CD8-positive, alpha-beta memory T cell (primary cell): ENCODE measurements at places on chromosomes 13 and 19.

GRCh38 chr19:38542040-38542439, 75.7 kb downstream of the MAP4K1 start:
- no peak for DNase-seq

GRCh38 chr13:44573790-44574465, 2.2 kb downstream of the TSC22D1 start:
- no peak for DNase-seq

DNA sequence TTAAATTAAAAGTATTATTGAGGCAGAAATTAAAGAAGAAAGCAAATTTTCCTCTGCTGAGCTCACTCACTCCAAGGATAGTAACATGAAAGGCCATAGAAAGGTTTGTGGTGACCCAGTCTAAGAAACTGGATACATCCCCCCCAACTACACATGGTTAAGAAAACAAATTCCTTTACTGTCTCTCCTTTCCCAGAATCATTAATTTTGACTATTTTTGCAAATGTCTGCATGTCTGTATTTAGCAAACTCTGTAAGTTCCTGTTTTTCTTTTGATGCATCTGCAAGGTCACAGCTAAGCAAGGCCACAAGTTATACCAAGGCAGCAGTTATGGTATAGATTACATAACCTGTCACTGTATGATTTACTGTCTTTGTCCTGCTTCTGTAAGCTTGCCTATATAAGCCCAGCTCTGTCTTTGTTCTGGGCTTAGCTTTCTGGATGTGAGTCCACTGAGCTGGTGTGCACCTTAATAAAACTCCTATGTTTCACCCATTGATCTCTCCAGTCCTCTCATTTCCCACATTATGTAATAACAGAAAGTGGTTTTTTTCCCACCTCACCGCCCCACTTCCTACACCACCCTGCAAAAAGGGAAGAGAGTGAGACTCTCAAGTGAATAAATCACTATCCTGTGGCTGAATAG, 8.5 kb upstream of the ZNF83 start:
- DNase-seq, result no peak

- DNase-seq, result no peak
Observed at GRCh38 chr19:55549500-55550320, 4.4 kb upstream of the SBK3 start.

DNA sequence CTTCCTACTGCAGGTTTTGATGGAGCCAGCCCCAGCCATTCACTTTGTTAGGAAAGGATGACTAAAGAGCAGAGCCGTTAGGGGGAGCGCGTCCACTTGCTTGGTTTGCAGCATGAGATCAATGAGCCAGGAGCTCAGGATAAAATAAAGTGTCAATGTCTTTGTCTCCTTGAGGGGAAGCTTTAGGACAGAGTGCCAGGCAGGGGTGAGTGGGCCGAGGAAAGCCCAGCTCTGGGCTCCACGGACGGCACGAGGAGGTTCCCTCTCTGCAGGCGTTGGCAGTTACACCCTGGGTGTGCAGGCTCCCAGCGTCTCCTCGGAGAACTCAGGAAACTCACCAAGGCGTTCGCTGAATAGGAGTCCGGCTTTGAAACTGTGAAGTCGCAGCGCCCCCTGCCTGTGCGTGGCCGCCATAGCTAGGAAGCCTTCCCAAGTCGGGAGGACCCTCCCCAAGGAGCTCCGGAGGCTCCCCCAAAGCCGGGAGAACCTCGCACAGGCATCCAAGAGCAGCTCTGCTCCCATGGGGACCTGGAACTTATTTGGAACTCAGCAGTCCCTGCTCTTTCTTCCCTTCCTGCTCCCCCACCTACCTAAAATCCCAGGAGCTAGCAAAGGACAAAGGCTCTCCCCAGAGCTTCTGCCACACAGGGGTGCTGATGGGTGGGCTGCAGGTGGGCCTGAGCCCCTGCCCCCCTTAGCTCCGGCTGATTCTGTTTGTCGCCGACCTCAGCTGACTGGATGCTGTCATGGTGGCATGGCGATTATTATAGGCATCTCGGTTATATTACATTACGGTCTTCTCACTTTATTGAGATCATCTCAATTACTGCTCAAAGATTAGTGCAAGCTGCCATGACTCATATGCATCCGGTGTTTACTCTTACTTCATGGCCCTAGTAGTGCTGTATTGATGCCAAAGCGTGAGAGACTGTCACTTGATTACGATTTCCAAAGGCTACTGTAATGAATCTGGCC, 34.4 kb downstream of the GSX1 start:
- DNase-seq, result peak; percentile 70

DNA sequence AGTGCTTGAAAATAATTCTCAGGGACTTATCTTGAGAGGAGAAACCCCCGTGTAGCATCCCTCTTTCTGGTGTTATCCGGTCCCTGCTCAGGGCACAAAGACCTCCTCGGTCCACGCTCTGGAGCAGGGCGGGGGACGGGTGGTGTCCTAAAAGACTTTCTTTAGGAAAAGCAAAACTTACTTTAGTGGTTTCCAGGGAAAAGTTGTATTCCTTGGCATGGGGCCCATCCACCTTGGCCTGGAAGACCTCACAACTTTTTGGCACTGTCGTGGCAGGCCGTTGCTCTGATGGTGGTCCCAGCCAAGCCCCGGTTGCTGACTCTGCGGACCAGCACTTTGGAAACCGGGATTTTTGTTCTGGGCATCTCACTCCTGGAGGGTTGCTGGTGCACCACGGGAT, 2.7 kb downstream of the AMER2 start:
- DNase-seq, result no peak

- no peak for DNase-seq
Observed at GRCh38 chr13:60152114-60152513, 11.6 kb downstream of the DIAPH3 start.

DNA sequence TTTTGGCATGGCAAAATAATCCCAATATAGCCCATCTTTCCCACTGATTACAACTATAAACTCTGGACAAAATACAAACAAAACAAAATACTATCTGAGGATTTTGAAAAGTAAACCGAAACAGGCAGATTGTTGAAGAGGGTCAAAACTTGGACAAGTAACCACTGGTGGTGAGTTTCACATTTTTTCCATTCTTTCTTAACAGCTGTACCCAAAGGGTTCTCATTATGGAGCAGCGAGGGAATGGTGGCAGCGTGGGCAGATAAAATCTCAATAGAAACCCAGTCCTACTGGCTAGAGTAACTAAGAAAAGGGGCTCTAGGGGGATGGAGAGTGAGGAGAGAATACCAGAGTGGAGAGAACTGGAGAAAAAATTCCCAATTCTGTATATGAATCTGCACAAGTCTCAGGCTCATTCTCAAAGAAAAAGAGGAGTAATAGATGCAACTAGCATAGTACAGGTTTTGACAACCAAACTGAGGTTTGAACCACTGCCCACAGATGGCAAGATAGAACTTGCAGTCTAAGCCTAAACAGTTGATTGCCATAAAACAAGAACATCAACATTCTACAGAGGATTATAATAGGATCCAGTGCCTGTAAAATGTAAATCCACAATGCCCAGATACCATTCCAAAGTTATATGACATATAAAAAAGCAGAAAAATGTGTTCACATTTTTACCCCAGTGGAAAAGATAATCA, 284.5 kb downstream of the KCNRG start:
- no peak for DNase-seq

DNA sequence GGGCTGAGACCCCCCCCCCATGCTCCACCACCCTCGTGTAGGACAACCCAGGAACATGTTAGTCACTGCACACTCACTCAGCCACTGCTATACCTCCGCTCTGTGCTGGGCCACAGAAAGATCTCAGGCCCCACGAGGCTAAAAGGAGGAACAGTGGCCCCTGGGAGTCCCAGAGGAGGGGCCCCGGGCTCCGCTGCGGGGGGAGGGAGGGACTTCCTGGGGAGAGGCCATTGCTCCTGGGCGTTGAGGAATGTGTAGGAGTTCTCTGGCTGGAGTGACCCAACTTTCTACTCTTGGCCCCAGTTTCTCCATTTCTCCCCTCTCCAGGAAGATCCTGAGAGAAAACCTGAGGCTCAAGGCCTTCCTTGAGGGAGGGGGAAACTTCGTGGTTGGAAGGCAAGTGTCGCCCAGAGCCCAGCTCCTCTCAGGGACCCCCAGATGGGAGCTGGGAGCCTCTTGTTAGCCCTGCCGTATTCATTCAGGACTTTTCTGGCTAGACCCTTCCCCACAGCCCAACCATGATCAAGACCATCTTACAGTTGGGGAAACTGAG, 13.6 kb downstream of the ONECUT3 start:
- DNase-seq, result no peak

DNA sequence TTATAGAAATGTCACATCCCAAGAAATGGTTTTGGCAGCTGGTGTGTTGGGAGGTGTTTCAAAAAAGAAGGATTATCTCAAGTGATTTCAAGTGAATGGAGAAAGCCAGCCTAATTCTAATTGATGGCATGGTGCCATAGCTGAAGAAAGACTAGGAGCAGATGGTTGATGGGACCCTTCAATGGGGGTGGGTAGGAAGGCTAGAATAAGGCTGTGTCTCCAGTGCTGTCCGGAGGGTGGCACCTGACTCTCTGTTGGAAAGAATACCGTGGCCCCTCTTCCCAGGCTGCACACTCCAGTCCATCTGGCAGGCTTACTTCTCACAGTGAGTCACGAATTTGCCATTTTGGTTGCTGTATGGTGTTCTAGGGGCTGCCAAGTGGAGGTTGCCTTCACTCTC, 51.0 kb upstream of the GPR12 start:
- no peak for DNase-seq

DNA sequence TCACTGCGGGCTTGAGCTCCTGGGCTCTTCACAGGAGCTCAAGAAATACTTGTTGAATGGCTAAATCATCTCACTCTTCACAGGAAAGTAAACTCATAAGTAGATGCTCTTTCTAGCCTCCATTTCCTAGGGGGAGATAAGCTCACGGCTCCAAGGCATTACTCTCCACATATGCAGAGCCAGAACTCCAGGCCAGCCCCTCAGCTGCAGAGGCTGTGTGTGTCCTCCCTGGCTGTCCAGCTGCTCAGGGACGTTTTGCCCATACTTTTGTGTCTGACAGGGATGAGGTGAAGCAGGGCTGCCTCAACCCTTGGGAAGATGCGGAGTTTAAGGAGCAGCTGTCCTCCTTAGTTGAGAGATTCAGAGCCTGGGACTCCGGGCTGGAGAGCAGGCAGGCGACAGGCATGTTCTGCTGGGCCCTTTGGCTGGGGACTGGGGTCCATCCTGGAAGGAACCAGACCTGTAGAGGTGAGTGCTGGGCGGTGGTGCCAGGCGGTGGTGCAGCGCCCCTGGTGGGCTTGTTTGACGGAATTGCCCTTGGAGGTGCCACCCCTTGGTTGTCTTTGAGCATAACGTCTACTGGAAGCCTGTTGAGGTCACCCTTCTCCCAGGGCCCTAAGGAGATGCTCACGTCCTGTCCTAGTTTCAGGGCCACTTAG, 20.5 kb upstream of the SLC15A1 start:
- DNase-seq, result no peak

- DNase-seq, result peak; percentile 91
Observed at GRCh38 chr13:44141725-44142539, 231.7 kb upstream of the SERP2 start.

DNA sequence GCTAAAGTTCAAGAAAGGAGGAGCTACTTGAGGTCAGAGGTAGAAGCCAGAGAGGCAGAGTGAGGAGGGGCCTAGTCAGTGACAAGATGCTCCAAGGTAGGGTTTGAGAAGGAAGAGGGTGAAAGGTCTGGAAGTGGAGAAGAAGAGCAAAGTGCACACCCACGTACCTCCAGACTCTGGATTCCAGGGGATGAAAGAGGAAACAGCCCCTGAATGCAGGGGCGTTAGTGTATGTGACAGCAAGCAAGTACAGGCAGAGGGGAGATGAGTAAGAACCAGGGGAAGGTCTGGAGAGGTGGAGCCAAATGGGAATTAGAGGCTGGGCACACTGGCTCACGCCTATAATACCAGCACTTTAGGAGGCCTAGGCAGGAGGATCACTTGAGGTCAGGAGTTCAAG, 8.7 kb downstream of the RPS28 start:
- no peak for DNase-seq

DNA sequence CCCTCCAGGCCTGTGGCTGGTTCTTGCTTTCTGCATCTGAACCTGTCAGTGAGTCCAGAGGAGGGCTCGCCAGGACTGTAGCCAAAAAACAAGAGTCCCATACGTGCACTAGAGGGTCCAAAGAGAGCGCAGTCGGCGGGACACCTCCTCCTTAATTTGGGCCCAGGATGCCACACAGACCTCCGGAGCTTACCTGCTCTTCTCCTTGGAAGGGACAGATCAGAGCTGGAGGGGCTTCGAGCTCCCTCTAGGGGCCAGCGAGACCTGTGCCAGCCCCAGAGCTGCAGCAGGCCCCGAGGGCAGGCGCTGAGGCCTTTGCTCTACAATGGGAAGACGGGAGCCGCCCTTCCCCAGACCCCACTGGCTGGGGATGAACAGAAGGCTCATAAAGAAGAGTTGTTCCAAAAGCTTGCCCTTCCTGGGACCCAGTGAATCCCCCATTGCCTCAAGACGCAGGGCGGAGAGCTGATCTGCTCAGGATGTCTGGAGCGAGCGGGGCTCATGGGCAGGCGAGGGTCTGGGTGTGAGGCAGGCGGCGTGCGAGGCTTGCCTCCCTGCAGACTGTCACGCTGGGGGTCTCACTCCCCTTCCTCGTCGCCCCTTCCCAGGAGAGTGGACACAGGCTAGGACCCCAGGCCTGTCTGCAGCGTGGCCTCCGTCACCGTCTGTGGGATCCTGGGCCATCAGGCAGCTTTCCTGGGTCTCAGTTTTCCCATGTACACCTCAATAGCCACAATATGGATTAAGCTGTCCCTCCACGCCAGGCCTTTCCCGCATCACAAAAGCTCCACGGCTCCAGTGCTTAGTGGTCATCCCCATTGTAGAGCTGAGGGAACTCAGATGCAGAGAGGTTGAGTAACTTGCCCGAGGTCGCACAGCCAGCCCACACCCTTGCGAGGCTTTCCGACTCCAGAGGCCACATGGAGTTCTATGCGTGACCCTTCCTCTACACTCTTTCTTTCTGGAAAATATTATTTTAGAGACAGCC, 46.9 kb upstream of the VSTM2B start:
- no peak for DNase-seq

GRCh38 chr13:20779405-20779804, 5.6 kb upstream of the EEF1AKMT1 start:
- no peak for DNase-seq

DNA sequence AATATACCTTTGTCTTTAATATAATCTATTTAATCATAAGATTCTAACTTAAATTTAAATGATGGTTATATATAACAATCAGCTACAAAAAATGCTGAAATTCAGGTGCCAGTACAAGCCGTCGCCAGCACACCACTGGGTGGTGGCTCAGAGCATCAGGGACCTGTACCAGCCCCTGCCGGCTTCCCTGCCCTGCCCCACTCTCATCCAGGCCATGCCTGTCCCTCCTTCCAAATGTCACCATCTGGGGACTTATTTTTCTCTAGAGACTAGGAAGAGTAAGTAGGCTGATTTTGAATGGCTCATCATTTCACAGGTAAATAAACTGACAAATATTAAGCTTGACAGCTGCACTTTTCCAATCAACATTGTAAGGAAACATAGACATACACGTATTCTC, 1.6 kb downstream of the METTL21C start:
- DNase-seq, result no peak

GRCh38 chr19:17205237-17206140, 9.7 kb upstream of the USE1 start:
- peak; percentile 41 for DNase-seq
